ENCODE measurements at places on chromosomes 6 and 20.
A peak's percentile ranks its signal among the peaks of the same experiment; 100 is the strongest.

DNA sequence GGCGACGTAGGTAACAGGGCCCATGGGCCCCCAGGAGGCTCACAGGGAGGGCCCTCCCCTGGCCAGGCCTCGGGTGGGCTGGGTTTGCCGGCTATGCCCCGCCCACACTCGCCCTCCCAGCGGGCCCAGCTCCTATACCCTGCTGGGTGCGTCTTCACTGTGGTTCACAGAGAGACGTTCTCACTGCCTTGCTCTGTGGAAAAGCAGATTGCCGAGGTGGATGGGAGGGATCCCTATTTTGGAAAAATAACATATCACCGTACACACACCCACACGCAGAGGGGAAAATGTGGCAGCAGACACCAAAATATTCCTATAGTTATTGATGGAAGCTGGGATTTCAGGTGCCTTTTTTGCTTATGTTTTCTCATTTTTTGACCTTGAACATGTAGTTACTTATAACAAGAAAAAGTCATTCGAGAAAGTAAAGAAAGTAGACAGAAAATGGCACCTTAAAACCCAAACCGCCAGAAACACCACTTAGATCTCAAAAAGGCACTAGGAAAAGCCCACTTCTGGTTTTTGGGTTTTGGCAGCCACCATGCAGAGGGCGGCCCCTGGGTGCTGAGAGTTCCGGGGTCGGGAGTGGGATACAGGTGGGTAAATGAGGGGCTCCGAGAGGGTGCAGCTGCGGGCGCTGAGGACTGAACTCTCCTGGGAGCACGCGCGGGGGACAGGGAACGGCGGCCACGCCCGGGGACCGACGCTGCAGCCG is 49.4 kb downstream of the TMEM242 start:
- no peak for DNase-seq

DNA sequence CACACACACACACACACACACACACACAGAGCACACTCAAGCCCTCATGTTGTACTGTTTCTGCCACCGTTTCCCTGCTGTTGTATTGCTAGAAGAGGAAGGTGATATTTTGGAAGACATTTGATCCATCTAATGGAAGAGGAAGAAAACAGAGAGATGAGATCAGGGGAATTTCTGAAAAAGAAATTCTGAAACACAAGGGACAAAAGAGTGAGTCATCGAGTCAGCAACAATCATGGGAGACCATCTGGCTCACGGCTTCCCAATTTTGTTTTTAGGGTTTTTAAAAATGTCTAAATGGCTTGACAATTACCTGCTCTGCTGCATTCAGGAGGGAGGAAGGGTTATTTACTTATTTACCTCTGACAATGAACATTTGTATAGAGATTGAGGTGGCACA is 22.0 kb downstream of the SOX4 start:
- DNase-seq: peak; percentile 34

DNA sequence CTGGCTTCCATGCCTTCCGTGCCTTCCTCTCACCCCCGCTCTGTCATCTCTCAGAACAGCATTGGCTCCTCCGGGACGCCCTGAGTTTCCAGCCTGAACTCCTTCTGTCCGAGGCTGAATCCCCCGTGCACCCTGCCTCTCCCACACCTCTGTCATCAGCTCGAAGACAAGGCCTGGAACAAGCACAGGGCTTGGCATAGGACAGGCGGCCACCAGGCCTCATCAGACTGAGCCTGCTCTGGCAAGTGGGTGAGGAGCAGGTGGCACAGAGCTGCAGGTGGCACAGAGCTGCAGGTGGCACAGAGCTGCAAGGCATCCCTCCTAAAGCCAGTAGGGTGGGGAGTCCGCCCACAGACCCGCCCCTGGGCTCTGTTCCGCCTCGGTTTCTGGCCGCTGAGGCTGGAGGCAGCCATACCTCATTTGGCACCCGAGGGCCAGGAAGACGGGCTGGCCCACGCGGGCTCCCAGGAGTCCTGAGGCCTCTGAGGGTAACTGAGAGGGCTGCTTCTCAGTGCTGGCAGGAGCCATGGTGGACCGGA is 60.2 kb downstream of the EZR start:
- no peak for DNase-seq

GRCh38 chr20:55557191-55557590 is 448.1 kb downstream of the CBLN4 start:
- DNase-seq: no peak

DNA sequence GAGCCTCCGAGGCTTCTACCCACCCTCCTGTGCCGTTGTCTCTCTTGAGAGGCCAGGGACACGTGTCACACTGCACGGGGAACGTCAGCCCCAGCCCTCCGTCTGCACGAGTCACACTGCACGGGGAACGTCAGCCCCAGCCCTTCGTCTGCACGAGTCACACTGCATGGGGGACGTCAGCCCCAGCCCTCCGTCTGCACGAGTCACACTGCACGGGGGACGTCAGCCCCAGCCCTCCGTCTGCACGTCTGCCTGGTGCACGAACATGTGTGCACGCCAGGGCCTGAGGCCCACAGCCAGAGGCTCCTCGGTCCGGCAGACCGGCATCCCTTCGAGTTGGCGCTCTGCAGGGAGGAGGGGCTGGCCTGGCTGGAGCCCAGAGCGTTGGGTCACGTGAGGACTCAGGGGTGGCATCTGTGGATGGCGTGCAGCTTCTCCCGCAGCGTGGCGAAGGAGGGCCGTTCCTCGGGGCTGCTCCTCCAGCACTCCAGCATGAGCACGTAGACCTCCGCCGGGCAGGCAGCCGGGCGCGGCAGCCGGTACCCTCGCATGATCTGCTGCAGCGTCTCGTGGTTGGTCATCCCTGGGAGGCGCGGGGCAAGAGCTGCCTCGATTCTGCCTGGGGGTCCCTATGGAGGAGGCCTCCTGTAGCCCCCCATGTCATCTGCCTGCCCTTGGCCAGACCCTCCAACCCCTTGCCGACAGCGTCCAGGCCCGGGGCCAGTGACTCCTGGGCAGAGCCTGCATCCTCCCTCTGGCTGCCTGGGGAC is 3.4 kb upstream of the PTK6 start:
- DNase-seq: no peak

- no peak for DNase-seq
Observed at GRCh38 chr20:18032977-18033892, 24.5 kb downstream of the OVOL2 start.

GRCh38 chr20:40757087-40757486 is 68.1 kb upstream of the MAFB start:
- no peak for DNase-seq

- DNase-seq: peak; percentile 22
Observed at GRCh38 chr6:44497807-44498206, 110.3 kb downstream of the CDC5L start.

DNA sequence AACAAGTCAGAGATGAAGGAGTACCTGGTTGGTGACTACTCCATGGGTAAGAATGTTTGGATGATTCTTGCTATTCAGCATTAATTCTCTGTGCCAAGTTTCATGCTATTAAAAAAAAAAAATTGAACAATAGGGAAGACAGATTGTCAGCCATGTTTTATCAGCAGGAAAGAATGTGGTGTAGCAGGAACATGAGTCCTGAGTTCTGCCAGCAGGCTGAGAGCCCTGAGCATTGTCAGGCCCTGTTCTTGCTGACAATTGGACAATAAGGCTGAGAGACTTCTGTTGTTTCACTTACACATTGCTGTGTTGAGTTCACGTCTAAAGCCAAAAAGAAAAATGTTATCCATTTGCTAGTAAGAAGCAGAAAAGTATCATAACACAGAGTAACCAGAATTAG is 70.4 kb upstream of the SMIM28 start:
- DNase-seq: no peak

DNA sequence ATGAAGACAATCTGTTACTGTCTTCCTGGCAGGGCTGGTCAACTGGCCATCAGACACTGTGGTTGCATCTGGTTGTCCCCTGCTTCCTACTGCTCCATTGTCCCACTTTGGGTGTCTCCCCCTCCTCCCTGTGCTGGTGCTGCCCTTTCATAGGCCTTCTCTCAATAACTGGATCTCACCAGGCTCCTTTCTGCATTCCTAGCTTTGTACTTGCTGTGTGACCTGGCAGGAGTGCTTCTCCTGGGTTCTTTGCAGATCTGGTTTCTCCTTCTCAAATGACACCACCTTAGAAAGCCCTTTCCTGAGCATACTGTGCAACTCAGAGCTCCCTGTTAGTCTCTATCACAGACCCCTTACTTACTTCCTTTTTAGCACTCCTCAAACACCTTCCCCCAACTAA is 223.0 kb downstream of the BCKDHB start:
- DNase-seq: no peak

- no peak for DNase-seq
Observed at GRCh38 chr20:50115041-50115512, 2.1 kb upstream of the UBE2V1 start.
